Stomach (tissue), 19 donors: ENCODE measurements at places on chromosomes 5 and 9.

DNA sequence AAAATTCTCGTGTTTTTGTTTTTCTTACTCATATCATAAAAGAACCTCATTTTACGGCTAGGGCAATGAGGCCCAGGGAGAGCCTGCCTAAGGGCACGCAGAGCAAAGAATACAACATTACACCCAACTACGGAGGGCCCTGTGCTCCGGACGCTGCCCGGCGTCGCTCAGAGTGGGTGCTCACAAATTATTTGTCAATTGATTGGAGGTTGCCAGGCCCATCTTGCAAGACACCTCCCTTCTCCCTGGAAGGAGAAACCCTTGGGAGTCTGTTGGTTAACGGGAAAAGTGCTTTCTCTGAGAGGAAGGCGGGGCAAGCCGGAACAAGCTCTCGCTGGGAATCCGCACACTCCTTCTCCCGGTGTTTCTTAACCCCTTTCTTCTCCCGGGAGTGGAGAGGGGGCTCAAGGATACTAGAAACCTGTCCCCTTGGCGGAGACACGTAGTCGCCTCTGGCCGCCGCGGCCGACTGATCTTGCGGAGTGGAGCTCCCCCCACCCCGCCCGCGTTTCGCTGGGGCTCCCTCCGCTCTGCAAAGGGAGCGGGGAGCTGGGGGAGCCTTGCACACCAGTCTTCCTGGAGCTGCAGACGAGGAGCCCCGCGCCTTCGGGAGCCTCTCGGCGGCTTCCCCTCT, 599.3 kb upstream of the SGCD start:
- DNase-seq, result no peak
- H3K27ac ChIP-seq, result no peak overlapping the region
- peaks cover 30% of the 10 kb centered on the region for H3K4me1 ChIP-seq
- H3K27me3 ChIP-seq, result peaks cover 12% of the 10 kb centered on the region
- no peaks in the 10 kb centered on the region for H3K36me3 ChIP-seq

DNA sequence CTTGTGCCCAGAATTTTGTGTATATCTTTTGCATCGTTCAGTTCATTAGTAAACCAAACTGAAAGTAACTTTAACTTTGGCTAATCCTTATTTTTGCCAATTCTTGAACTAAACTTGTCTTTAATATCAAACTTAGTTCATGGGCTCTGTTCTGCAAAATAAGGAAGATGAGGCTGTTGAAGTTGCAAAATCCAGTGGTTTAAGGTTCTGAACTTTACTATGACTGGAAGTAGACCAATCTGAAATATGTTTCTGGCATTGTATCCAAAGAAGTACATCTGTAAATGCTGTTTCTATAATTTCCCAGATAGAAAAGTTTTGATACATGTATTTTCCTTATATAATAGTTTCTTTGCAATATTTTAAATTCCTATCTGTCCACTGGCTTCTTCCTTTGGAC, 238.1 kb downstream of the CETN3 start:
- no peaks in the 10 kb centered on the region for H3K27me3 ChIP-seq
- H3K4me3 ChIP-seq, result no peak overlapping the region
- DNase-seq, result no peak
- peaks cover 17% of the 10 kb centered on the region for H3K4me1 ChIP-seq

DNA sequence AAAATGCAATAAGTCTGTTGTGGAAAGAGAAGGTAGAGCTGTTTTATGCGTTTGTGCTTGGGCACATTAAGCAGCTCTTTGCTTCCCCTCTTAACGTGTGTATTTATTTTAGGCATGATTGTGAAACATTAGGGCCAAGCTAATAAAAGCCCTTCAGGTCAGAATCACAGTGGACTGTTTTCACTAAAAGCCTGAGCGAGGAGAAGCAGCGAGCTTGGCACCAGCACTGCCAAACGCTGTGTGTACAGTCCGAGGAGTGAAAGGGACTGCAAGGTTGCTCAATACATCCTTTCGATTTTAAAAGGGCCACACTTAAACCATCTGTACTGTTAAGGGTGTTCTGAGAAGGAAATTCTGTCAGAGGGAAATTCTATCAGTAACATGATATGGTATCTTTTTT, 107.2 kb upstream of the CKMT2 start:
- no peaks in the 10 kb centered on the region for H3K27me3 ChIP-seq
- no peaks in the 10 kb centered on the region for H3K4me1 ChIP-seq
- H3K36me3 ChIP-seq, result no peaks in the 10 kb centered on the region
- no peak overlapping the region for H3K4me3 ChIP-seq
- peak; percentile 19 for DNase-seq

GRCh38 chr5:105836887-105837286, 1833.8 kb downstream of the EFNA5 start:
- DNase-seq, result no peak
- H3K27ac ChIP-seq, result no peak overlapping the region
- H3K4me3 ChIP-seq, result no peak overlapping the region
- no peaks in the 10 kb centered on the region for H3K36me3 ChIP-seq
- H3K4me1 ChIP-seq, result no peaks in the 10 kb centered on the region

- no peaks in the 10 kb centered on the region for H3K36me3 ChIP-seq
- DNase-seq, result no peak
- H3K4me3 ChIP-seq, result no peak overlapping the region
- H3K27ac ChIP-seq, result no peak overlapping the region
- peaks cover 21% of the 10 kb centered on the region for H3K4me1 ChIP-seq
Measured at GRCh38 chr5:35194635-35195471, 35.4 kb downstream of the PRLR start.

DNA sequence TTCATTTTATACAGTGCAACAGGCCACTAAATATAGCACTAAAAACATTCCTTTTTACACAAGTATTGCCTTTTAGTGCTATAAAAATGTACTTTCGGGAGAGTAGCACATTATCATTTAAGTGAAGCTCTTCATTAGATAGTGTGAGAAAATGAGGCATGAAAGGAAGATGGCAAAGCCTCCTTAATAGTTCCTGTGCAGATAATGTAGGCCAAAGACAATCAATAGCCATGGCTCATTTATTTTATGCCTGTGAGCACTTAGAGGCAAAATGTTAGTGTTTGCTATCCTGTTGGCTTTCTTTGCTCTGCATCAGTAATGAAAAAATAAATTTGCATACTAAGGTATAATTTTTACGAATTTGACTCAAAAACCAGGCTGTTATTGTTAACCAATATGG, 929.5 kb upstream of the C9orf72 start:
- H3K27ac ChIP-seq, result no peak overlapping the region
- H3K36me3 ChIP-seq, result no peaks in the 10 kb centered on the region
- no peaks in the 10 kb centered on the region for H3K27me3 ChIP-seq
- no peaks in the 10 kb centered on the region for H3K4me1 ChIP-seq
- peak; percentile 1 for DNase-seq

- no peak overlapping the region for H3K27ac ChIP-seq
- no peak overlapping the region for H3K4me3 ChIP-seq
- no peaks in the 10 kb centered on the region for H3K4me1 ChIP-seq
- DNase-seq, result no peak
- H3K27me3 ChIP-seq, result no peaks in the 10 kb centered on the region
- no peaks in the 10 kb centered on the region for H3K36me3 ChIP-seq
Measured at GRCh38 chr5:33788922-33789566, 102.7 kb downstream of the ADAMTS12 start.

GRCh38 chr5:52073993-52074689, 690.9 kb downstream of the ISL1 start:
- DNase-seq, result no peak
- no peak overlapping the region for H3K27ac ChIP-seq
- H3K27me3 ChIP-seq, result no peaks in the 10 kb centered on the region
- no peak overlapping the region for H3K4me3 ChIP-seq

GRCh38 chr9:121239071-121239470, 28.9 kb upstream of the GSN start:
- H3K4me3 ChIP-seq, result no peak overlapping the region
- H3K27ac ChIP-seq, result no peak overlapping the region
- no peaks in the 10 kb centered on the region for H3K27me3 ChIP-seq
- H3K4me1 ChIP-seq, result no peaks in the 10 kb centered on the region

DNA sequence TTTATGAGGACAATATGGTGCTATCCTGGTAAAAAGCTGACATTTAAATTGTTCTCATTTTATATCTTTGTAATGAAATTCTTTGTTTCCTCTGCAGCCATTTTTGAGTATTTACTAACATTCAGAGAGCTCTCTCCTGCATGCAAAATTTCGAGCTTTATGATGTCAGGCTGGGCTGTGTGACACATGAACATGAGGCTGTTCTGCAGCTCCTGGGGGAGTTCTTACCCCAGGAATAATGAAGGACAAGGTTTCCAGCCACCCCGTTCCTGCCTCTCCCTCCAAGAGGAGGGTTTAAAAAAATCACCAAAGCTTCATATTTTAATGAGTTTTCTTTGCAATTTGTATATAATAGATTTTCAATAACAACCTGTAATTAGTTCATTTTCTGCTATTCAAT, 252.4 kb downstream of the HSPA4 start:
- no peak overlapping the region for H3K4me3 ChIP-seq
- H3K4me1 ChIP-seq, result no peaks in the 10 kb centered on the region
- no peaks in the 10 kb centered on the region for H3K27me3 ChIP-seq
- no peak for DNase-seq

DNA sequence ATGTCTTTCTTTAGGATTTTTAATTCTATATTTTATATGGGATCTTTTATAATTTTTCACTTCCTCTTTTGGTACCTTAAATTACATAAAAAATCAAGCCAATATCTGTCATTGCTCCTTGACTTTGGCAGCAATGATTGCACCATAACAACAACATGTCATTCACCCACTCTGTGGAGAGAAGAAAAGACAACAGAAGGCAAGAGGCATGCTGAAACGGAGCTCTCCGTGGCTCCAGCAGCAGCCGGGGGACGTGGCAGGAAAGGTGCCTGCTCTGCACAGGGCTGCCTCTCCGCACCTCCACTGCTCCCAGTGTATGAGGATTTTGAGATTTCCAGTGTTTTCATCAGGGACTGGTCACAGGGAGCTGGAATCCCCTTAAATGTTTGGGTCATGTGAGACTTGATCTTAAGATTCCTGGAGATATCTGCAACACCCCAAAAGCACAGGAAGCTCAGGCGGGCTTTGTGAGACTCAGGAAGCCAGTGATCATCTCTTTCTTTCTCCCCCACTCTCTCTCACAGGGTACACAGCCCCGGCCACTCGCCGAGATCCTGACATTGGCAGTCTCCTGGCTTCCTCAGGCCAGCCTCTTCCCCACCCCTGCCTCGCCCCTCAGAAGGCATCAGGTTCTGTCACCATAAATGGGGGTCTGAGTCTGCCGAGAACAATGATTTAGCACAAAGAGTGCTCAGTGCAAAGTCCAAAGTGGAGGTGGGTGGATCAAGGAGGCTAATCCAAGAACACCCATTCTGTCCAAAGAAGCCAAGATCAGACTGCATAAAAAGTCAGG, 74.6 kb downstream of the ACTL7B start:
- no peaks in the 10 kb centered on the region for H3K4me1 ChIP-seq
- H3K27ac ChIP-seq, result no peak overlapping the region
- no peaks in the 10 kb centered on the region for H3K36me3 ChIP-seq
- H3K4me3 ChIP-seq, result no peak overlapping the region

GRCh38 chr9:126328407-126328806, 1.8 kb downstream of the MVB12B start:
- no peak for DNase-seq
- H3K27ac ChIP-seq, result peak overlapping the region; percentile 75
- no peaks in the 10 kb centered on the region for H3K36me3 ChIP-seq
- H3K4me1 ChIP-seq, result peaks cover 23% of the 10 kb centered on the region
- H3K27me3 ChIP-seq, result no peaks in the 10 kb centered on the region
